ENCODE measurements at places on chromosomes 13 and 19.

DNA sequence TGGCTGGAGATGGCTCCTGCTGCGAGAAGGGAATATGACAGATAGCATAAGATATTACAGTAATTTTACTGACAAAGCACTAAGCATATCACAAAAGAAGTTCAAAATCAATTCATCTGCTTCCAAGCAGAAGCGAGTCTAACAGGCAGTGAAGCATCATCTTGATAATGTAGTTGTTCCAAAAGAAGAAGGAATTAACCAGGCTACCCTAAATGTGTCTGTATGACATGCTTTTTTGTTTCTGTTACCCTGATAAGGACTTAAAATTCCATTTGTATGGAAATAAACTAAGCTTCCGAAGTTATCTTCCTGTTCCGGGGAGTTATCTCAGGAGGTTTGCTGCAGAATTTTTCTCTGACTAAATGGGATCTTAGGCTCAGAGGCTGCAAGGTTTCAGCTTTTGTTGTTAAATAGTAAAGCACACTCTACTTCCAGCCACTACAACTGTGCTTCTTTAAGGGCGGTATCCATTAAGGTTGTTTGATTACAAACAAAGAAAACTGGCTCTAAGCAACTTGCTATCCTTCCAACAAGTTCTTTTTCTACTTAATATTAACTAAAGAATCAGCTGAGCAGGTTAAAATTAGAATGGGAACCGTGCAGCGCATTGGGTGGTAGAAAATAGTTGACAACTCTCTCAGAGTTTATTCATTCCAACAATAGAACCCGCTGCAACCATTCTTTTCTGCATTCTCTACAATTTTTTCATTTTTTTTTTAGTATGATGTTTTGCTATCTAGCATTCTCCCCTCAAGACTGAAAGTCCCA lies 607.3 kb downstream of the UQCRFS1 start:
- DNase-seq: no peak

- no peak for DNase-seq
Observed at GRCh38 chr19:6423499-6424194, 964 bp downstream of the KHSRP start.

DNA sequence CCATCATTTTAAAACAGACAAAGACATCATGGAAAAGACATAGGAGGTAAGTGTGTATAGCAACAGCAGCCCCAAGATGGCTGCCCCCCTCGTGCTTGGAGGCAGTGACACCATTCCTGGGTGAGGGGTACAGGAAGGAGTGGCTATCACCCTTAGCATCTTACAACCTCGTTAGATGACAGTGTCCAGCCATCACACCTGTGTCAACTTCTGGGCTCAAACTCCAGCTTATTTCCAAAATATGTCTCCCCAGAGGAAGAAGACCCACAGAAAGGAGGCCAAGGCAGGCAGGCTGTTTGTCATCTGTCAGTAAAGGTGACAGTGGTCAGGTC lies 27.5 kb downstream of the EPS15L1 start:
- no peak for DNase-seq

- DNase-seq: no peak
Observed at GRCh38 chr13:57286511-57287098, 119.6 kb downstream of the PRR20E start.

DNA sequence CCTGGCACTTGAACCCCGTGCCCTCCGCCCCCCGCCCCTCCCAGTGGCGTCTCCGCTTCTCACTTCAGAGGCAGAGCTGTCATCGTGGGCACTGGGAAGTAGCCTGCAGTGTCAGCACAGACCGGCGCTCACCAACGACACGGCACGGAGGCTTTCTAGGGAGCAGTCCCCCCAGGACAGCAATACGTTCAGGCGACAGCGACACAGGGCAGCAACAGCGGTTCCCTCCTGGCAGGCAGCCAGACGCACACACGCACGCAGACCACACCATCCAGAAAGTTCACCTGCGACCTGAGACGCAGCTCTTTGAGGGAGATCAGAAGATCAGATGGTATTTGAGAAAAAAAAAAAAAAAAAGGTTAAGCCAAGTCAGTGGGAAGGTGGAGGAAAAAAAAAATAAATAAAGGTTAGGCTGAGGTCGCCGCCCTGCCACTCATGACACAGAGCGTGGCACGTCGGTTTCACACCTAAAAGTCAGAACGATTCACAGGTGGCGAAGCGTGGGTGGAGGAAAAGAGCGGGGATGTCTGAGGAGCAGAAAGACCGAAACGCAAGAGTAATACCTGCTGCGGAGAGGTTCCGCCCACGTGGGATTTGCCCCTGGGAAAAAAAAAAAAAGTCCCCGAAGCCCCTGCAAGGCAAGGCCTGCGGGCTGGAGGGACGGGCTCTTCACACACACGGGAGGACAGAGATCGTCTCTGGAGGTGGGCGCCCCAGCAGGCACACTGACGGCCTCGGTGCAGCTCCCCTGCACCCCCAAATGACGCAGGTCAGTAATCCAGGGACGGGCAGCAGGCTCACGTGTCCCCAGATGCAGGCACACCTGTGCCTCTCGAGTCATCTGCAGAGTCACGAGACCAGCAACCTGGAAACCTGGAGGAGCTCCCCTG lies 94.5 kb downstream of the GNG7 start:
- no peak for DNase-seq

DNA sequence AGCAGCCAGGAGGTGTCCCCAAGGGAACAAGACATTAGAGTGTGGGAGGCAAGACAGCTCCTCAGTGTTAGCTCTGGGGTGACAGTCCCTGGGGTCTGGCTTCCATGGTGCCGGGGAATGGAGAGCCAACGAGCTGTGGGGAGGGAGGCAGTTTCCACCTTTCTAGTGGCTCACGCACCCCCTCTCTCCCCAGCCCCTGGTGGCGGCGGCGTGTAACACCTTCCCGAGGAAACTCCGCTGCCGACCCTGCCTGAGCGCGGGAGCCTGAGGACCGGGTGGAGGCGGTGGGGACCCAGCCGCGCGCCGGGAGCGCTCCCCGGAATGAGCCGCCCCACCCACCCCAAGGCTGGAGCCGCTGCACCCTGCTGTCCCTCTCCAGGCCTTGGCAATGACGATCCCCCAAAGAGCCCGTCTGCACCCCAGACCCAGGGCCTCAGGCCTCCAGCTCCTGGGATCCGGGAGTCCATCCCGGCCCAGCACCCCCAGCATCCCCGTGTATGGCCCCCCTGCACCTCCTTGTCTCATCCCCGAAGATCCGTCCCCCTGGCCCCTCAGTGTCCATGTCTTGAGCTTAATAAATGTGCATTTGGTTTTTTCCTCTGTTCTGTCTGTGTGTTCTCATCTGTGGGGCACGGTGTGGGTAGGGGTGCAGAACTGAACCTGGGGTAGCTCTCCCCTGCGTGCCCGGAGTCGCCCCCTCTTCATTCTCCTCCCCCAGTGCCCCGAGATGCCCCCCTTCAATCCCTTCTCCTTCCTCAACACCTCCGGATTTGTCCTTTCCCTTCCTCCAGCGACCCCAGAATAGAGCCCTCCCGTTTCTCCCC lies 622 bp upstream of the FXYD5 start:
- no peak for DNase-seq

- DNase-seq: no peak
Observed at GRCh38 chr13:75861786-75862185, 225.7 kb downstream of the LMO7 start.

DNA sequence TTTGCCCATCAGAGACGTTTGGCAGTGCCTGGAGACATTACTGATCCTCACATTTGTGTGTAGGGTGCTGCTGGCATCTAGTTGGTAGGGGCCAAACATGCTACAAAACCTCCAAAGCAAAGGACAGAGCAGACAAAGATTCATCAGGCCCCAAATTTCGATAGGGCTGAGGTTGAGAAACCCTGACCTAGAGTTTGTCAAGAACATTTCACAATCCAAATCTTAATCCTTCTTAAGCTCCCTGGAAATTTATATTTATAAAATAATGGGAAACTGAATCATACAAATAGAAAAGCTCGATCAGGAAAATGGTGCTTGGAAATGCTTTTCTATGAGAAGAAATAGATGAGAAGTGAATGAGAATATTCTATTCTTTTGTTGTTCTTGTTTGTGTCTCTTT lies 273.6 kb downstream of the DCT start:
- no peak for DNase-seq

DNA sequence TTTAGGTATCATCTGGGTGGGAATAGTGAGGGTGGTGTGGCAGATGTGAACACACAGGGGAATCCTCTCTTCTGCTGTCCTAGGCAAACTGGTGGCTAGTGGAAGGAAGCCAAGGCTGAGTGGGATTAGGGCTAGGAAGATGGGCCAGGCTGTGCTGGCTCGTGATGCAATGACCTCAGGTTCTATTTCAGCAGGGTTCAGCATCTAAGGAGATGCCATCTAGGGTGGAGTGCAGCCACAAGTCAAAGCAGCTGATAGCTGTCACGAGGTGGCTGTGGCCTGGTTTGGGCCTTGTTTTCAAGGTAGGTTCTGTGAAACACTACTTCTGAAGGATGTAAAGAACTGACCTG lies 21.6 kb downstream of the ARL11 start:
- DNase-seq: no peak

DNA sequence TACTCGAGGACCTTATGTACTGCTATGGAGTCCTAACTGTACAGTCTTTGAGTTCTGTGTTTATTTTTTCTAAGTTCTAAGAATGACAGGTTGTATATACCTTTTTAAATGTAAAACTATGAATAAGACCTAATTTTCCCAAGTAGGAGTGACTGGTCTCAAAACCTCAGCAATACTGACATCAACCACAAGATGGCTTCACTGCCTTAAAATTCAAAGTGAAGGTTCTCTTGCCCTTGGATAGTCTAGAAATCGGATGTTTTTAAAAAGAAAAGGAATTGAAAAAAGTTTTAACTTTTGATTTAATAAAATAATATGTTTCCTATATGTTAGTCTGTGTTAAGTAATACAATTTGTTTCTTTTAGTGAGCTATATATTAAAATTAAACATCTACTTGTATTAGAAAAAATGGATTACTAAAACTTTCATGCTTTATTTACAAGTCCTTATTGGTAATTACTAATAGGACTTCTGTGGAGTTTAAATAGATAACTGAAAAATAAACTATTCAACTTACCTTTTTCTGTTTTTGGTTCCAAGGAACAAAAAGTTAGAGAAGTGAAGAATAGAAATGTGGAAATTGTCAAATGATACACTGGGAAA lies 52.0 kb downstream of the TDRD3 start:
- DNase-seq: no peak

DNA sequence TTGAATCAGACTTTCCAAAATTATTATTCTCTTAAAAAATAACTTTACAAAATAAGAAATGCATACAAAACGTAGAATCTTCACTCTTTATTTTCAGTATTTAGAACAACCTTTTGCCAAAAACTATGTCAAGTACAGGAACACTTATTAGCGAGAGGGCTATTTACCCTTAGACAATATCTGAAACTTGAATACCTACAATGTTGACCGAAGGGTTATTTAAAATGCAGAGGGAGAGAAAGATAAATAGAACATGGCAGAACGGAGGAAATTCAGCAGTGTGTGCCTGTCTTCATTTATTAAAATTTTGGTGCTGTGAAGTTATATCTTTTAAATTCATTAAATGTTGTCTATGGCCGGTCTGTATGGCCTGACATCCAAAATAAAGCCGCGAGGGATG lies 198.8 kb downstream of the EFNB2 start:
- DNase-seq: no peak

- peak; percentile 47 for DNase-seq
Observed at GRCh38 chr19:42253245-42254088, 1.5 kb downstream of the ERF start.

DNA sequence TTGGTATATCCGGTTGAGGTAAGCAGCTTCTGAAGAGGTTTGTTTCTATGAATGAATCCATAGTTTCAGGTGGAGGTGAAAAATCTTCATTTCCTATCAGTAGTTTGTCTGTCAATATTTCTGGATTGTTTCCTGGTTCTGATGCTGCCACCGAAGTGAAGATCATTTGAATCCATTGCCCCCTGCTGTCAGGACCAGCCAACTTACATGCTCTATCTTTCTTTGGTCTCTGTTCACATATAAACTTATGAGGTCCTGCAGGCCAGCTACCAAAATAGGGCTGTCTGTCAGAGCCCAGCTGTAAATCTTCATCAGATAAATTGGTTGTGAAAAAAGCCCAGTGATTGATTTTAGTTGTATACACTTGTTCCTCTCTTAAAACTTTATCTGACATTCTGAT lies 15.2 kb upstream of the N4BP2L1 start:
- no peak for DNase-seq

DNA sequence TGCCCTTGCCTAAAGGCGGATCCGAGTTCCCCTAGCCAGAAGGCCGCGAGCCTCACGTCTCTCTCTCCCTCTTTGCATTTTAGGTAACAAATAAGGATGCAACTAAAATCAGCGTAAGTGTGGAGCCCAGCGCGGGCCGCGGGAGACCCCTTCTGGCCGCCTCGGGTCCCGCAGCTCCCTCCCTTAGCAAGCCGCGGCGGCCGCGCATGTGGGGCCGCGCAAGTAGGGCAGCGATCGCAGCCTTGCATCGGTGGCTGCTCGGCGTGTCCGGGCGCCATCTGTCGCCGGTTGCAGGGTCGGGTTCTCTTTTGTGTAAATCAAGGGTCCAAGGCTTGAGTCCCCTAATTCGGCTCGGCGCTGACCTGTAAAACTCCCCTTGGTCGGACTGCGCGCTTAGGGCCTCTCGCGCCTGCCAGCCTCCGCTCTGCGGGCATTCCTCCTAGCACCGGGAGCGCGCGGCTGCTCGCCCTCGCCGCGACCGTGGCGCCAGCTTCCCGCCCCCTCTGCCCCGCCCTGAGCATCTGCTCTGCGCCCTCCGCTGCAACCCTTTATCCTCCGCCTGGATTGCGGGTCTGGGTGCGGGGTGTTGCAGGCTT lies 2.7 kb downstream of the VSTM2B start:
- peak; percentile 69 for DNase-seq

GRCh38 chr19:19062454-19063182 lies 1.2 kb upstream of the SLC25A42 start:
- DNase-seq: no peak

- no peak for DNase-seq
Observed at GRCh38 chr19:6014551-6015135, 36.7 kb upstream of the RANBP3 start.

DNA sequence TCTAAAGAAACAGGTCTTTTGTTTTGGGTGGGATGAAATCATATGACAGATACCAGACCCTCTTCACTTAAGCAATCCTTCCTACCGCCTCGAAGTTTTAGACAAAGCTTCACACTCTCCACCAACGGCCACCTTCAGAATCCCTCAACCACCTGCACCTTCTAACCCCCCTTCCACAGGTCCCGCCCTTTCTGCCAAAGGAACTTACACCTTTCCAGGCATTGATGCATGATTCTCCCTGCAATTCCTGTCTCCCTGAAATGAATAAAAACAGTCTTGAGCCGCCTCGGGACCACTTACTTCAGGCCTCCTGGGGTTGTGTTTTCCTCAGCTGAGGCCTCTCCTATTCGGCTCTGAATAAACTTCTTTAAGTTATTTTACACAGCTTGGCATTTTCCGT lies 859 bp downstream of the ZNF433 start:
- DNase-seq: no peak

- DNase-seq: no peak
Observed at GRCh38 chr13:75738841-75739240, 102.7 kb downstream of the LMO7 start.

- DNase-seq: peak; percentile 50
Observed at GRCh38 chr13:30730526-30730925, 4.8 kb upstream of the ALOX5AP start.

- DNase-seq: no peak
Observed at GRCh38 chr13:94269557-94269956, 209.9 kb downstream of the DCT start.

- no peak for DNase-seq
Observed at GRCh38 chr19:45071969-45072790, 4.1 kb downstream of the ZNF296 start.
